Ureter (tissue), 1 donor: ENCODE measurements at places on chromosomes 3 and 15.

- no peak for DNase-seq
Observed at GRCh38 chr3:172749230-172749965, 1.1 kb upstream of the ECT2 start.

DNA sequence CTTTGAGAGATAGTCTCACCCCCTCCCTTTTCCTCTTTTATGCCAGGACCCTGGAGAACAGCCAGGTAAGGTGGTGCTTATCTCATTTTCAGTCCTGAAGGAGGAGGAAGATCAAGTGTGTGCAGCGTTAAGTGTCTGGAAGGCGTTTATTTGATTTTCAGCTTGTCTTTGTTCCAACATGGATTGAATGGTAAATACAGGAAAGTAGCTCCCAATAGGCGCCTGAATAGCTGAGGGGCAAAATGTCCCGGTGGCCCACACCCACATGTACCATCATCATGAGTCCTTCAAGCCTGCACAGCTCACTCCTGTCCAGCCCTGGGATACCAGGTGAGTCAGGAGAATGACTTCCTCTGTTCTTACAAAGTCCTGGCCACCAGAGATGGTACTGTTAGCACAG is 73.5 kb downstream of the CEMIP start:
- DNase-seq, result no peak

GRCh38 chr3:185537369-185537970 is 14.9 kb downstream of the LIPH start:
- peak; percentile 80 for DNase-seq

DNA sequence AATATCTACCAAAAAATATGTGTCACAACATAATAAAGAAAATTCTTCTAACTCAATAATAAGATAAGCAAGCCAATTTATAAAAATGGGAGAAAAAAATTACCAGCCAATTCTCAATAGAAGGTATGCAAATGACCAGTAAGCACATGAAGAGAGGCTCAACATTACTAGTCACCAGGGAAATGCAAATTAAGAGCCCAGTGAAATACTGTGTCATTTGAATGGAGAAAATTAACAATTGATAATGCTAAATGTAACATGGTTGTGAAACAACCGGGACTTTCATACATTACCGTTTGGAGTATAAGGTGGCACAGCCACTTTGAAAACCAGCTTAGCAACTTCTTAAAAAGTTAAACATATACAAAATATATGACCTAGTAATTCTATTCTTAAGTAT is 460.7 kb downstream of the IGSF11 start:
- no peak for DNase-seq

GRCh38 chr3:7707187-7707586 is 794.4 kb upstream of the LMCD1 start:
- DNase-seq, result no peak

GRCh38 chr3:89238846-89239245 is 131.4 kb downstream of the EPHA3 start:
- no peak for DNase-seq

GRCh38 chr15:31471731-31472430 is 145.2 kb downstream of the KLF13 start:
- DNase-seq, result peak; percentile 24

DNA sequence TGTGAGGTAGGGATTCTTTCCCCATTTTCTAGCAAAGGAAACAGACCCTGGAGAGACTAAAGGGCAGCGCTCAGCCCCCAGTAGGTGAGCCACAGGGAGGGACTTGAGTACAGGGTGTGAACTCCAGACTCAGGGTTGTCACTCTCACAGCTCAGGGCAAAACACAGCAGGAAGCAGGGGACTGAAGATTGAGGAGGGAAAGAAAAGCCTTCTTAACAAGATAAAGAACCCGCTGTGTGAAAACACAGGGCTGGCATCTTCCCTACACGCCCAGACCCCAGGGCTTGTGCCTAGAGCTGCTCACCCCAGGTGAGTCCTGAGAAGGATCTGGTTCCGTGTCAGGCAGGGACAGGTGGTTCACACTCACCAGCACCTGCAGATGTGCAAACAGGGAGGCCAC is 59.6 kb downstream of the ABTB1 start:
- DNase-seq, result no peak
